ENCODE measurements at places on chromosomes 3 and 15.

DNA sequence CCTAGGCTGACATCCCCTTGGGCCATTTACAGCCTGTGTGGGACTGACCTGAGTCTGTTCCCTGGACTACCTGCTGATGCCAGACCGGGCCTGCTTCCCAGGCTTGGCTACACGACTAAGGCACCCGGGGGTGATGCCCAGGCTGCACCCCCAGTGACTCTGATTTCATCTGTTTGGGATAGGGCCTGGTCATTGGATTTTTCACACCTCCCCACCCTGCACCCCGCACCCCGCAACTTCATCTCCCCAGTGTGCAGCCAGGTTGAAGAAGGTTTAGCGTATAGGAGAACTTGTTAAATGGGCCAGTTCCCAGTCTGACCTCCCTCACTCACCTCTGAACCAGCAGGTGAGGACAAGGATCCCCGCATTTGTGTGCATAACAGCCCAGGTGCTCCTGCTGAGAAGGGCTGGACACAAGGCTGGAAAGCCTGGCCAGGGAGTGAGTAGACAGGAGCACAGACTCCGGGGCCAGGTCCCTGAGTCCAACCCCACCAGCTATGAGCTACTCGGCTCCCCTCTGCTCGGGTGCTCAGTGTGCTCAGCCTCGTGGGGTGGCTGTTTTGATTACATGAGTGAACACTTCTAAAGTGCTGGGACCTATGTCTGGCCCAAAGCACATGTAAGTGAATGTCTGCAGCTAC lies 18.5 kb downstream of the SLC6A20 start:
- DNase-seq: no peak

DNA sequence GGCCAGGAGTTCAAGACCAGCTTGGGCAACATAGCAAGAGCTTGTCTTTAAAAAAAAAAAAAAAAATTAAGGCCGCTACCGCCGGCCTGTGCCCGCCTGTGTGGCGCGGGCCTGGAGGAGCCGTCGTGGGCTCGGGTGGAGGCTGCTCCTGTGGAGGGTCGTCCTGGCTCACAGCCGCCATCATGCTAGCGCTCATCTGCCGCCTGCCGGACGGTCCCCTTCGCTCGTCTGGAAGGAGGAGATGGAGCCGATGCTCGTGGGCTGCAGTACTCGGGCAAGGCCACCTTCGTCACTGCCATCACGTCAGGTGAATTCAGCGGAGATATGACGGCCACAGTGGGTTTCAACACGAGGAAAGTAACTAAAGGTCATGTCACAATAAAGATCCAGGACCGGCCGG lies 37.4 kb downstream of the TFRC start:
- no peak for DNase-seq

GRCh38 chr15:58346361-58346760 lies 85.4 kb upstream of the LIPC start:
- peak; percentile 81 for DNase-seq

DNA sequence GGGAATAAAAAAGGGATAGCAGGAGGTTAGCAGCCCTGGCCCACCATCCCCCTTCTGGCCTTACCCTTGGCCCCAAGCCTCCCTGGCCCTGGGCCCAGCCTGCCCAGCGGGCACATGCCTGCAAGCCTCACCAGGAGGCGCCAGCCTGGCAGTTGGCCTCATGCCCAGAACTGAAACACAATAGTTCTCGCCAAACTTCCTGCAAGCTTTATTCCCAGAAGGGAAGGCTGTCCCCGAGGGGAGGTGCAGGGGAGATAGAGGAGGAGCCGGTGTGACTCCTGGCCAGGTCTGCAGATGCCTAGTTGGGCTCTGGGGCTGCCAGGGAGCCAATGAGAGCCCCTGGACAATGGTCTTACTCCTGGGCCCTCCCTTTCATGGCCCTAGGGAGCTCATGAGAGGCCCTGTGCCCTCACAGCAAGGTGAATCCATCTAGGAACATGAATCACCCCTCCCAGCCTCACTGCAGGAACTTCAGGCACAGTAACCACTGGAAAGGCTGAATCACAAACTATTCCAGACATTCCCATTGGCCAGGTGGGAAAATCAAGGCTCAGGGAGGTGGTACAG lies 4.0 kb downstream of the CCDC33 start:
- DNase-seq: peak; percentile 95

GRCh38 chr3:197500812-197501211 lies 55.0 kb downstream of the BDH1 start:
- no peak for DNase-seq

DNA sequence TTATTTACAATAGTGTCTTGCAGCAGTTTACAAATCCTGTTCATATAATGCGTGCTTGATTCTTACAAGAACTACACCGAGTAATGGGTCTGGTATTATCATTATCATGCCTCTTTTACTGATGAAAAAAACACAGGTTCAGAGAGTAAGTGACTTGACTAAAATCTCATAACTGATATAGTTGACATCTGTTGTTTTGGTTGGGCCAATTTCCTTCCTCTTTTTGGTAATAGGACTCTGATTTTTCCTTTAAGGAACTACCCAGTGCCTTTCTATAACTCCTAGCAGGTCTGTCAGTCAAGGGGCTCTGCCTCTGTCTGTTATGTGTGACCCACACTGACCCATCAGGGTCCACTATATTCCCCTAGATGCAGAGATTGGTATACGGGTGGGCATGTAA lies 14.6 kb upstream of the BLOC1S6 start:
- DNase-seq: no peak

GRCh38 chr3:53223541-53223966 lies 32.3 kb downstream of the TKT start:
- DNase-seq: no peak

DNA sequence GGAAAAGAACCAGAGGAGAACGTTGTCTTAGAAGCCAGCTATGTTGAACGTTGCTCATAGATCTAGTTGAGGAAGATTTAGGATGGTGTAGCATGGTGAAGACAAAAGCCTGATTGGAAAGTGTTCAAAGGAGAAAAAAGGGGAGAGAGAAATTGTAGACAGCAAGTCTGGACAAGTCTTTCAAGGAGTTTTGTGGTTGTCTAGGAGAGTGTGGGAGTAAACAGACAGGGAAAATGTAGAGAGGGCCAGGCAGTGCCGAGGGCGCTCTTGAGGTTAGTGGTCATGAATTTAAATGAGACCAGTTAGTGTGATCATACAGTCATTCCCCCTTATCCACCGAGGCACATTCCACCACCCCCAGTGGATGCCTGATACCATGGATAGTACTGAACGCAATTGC lies 167.5 kb upstream of the IL12A start:
- peak; percentile 95 for DNase-seq

GRCh38 chr3:101166150-101166549 lies 154.2 kb downstream of the IMPG2 start:
- DNase-seq: no peak

DNA sequence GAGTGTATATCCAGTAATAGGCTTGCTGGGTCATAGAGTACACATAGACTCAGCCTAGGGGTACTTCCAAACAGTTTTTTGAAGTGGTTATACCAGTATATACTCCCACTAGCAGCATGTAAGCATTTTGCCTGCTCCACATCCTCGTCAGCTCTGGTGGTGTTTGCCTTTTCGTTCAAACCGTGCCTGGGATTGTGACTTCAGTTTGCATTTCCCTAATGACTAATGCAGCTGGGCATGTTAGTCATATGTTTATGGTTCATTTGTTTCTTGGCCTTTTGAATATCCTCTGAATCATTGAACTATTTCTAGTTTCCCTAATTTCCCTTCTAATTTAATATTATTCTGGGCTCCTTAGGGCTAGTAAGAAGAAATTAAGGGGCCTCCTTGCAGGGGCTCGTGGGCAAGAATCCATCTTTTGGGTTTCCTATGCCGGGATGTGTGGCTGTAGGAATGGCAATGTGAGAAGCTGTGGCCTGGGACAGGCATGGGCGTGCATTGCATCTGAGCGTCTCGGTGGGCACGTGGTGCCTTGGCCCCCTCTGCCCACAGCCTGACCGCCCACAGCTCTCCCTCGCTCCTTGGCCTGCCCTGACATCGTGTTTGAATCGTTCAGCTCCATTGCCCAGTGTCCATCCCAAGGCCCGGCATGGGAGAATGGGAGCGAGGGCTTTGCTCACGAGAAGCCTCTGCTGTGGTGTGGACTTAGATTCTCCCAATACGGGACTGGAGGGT lies 26.4 kb downstream of the FAH start:
- peak; percentile 86 for DNase-seq

- DNase-seq: no peak
Measured at GRCh38 chr15:38651328-38652038, 86.9 kb upstream of the RASGRP1 start.

GRCh38 chr15:45943240-45943639 lies 308.4 kb downstream of the SQOR start:
- peak; percentile 50 for DNase-seq

DNA sequence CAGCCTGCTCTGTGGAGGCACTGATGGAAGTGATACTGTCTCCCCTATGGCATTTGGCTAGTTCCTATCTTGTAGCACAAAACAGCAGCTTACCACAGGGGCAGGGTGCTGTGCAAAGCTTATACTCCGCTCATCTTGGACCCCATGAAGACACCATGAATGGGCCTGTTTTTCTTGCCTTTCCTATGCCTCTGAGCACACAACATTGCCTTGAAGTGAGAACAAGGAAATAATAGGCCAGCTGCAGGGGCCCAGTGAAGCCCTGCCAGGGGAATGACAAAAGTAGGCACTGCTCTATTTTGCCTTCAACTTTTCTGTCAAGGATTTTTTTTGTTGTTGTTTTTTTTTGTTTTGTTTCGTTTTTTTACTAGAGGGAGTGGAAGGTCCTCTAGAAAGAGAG lies 110.3 kb downstream of the PDE8A start:
- no peak for DNase-seq

GRCh38 chr3:162626172-162626571 lies 1129.6 kb downstream of the OTOL1 start:
- DNase-seq: no peak

- no peak for DNase-seq
Measured at GRCh38 chr15:64044300-64045100, 1.8 kb downstream of the DAPK2 start.

DNA sequence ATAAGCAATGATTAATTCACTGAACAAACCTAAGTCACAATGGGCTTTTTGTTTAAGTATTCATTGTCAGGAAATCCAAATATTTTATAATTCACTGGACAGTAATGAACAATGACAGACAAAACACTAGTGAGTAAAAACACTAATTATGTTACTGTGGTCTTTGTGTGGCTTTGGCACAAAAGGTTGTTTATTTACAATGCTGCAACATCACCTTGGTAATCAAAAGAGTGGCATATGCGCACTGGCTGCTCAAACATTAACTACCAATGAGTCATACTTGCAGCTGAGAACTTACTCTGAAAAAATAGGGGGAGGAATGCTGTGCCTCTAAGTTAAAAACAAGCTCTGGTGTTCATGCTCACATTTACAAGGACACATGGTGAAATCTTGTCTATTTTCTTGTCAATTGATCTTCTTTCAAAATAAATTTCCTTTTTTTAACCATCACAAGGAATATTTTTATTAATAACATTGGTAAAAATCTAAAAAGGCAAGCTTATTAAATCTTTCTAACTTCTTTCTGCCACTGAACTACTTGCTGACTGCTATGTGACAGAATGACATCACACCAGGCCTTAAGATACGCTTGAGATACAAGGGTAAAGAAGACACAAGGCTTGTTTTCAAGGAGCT lies 85.2 kb upstream of the PPIB start:
- DNase-seq: peak; percentile 93

DNA sequence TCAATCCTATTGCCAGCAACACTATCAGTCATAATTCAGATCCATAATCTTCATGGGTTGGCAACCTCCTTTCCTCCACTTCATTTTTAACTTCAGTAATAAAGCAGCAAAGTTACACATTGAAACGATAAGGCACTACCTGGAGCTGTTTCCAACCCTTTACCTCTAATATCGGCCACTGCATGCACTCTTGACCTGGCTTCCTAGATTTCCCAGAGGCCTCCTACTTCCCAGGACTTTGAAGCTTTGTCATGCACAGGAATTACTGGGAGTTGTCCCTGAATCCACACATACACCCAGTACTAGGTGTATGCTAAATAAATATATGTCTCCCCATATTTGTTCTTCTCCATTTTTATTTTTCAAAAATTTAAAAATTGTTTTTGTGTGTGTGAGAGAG lies 126.1 kb downstream of the PLD1 start:
- DNase-seq: no peak

GRCh38 chr15:53202876-53203275 lies 412.7 kb upstream of the ONECUT1 start:
- DNase-seq: no peak

- peak; percentile 35 for DNase-seq
Measured at GRCh38 chr3:29255854-29256696, 24.8 kb upstream of the RBMS3 start.

DNA sequence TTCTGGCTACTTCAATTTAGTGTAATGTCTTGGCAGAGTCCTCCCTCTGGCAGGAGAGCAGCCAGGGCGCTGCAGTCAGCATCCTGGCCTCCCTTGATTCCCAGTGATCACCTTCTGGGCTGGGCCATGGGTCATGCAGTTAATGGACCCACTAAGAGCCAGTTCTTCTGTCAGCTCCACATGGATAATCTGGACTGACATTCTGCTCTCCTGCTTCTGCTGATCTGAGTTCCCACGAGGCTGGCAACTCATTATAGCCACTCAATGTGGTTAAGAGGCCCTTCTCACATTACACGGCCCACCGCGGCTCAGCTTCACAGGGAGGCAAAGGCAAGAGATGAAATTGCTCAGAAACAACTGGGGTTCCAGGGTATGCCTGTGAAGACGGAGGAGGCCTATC lies 94.0 kb downstream of the WDR76 start:
- DNase-seq: peak; percentile 84

GRCh38 chr3:184525337-184526087 lies 36.1 kb upstream of the EPHB3 start:
- peak; percentile 53 for DNase-seq

- DNase-seq: no peak
Measured at GRCh38 chr15:75591655-75592364, 12.7 kb upstream of the PTPN9 start.

DNA sequence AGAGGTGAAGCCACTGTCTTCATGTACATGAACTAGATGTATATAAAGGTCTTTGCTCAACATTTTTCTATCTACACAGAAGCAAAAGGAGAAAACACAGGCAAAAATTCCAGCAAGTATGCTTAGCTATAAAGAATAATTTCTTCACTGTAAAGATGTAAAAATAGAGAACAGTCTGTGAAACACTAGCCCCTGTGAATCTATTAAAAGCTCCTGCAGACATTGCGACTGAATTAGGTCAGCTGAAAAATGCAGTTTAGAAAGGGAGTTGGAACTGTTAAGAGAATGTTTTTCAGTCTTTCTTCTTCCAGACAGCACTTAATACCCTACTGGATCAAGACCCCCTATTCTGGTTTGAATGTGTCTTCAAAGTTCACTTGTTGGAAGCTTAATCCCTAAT lies 291.5 kb downstream of the KBTBD8 start:
- no peak for DNase-seq

DNA sequence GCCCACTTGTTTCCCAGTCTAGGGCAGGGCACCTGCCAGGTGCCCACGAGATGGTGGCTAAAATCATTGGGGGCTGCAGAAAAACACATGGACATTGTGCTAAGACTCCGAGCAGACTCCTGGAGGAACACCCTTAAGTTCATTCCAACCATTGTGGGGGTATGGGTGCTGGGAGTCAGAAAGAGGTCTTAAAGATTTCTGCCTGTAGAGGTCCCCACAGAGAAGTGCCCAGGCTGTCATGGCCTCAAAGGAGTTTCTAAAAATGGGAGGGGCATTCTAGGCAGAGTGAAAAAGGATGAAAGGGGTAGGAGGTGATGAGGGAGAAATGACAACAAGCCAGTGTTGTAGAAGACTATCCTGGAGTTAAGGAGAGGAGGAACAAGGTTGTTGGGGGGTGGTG lies 17.1 kb downstream of the RBP1 start:
- no peak for DNase-seq

GRCh38 chr3:94185753-94186152 lies 122.9 kb downstream of the NSUN3 start:
- DNase-seq: peak; percentile 5

All from astrocyte of the hippocampus (primary cell).